NCI-H2171 treated with DMSO at 0.1 percent for 48 hours (cell line): ENCODE measurements at places on chromosomes 4 and X.

- DNase-seq, result no peak
Measured at GRCh38 chr4:73992050-73992449, 4.1 kb upstream of the PPBP start.

GRCh38 chr4:65918212-65918611, 247.9 kb upstream of the EPHA5 start:
- peak; percentile 77 for DNase-seq

GRCh38 chrX:104187931-104188330, 21.7 kb downstream of the FAM199X start:
- no peak for DNase-seq

- no peak for DNase-seq
Measured at GRCh38 chr4:14650127-14650526, 352.2 kb upstream of the CPEB2 start.

DNA sequence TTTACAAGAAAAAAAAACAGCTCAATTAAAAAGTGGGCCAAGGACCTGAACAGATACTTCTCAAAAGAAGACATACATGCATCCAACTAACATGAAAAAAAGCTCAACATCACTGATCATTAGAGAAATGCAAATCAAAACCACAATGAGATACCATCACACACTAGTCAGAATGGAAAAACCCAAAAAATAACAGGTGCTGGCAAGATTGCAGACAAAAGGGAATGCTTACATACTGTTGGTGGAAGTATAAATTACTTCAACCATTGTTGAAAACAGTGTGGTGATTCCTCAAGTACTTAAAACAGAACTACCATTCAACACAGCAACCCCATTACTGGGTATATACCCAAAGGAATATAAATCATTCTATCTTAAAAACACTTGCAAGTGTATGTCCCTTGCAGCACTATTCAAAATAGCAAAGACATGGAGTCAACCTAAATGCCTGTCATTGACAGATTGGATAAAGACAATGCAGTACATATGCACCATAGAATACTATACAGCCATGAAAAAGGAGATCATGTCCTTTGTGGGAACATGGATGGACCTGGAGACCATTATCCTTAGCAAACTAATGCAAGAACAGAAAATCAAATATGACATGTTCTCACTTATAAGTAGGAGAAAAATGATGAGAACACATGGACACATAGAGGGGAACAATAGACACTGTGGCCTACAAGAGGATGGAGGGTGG, 97.6 kb downstream of the RAB28 start:
- DNase-seq, result no peak

GRCh38 chr4:44632733-44633132, 18.7 kb downstream of the YIPF7 start:
- DNase-seq, result no peak

GRCh38 chrX:39766085-39766726, 331.6 kb downstream of the BCOR start:
- no peak for DNase-seq

DNA sequence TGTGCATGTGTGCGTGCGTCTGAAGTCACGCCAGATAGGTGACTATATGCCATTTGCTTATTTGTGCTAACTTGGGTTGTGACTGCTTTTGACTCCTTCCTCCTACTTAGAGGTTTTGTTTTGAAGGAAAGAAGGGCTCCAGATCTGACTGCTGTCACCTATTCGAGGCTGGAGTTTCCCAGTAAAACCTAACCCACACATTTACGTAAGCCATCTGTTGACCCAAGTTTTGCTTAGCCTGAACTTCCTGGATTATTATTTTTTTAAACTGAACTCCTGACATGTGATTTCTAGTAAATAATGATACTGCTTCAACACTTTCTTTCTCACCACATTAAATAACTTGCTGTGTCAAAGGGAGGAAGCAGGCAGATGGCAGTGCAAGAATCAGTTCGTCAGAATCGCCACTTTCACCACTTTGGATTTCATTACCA, 41.5 kb downstream of the DTHD1 start:
- no peak for DNase-seq
